ENCODE measurements at places on chromosomes 5 and 9.

- DNase-seq = no peak
These were observed 64.3 kb downstream of the NSG2 start for GRCh38 chr5:174109698-174110260.

GRCh38 chr9:15144622-15145061 is 162.4 kb downstream of the TTC39B start:
- no peak for DNase-seq

- DNase-seq = no peak
These were observed 81.3 kb downstream of the GADD45G start for GRCh38 chr9:89686126-89686525.

DNA sequence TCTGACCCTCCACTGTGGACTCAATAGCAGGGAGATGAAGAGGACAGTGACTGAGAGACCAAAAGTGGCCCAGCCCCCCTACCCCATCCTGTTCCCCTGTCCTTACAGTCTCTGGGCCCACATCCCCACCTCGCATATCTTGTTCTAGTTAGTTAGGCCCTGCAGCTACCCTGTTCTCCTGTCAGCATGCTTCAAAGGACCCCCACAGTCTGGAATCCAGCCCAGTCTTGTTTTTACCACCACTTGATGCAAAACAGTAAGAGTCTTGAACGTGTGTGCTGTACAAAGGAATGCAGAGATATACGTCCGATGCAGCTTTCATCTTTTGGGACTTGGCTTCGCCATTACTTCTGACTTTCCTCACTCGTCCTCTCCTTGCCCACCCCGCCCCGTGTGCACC is 12.2 kb upstream of the POMT1 start:
- no peak for DNase-seq

GRCh38 chr5:141882594-141883183 is 4.5 kb upstream of the PCDH1 start:
- DNase-seq = no peak

DNA sequence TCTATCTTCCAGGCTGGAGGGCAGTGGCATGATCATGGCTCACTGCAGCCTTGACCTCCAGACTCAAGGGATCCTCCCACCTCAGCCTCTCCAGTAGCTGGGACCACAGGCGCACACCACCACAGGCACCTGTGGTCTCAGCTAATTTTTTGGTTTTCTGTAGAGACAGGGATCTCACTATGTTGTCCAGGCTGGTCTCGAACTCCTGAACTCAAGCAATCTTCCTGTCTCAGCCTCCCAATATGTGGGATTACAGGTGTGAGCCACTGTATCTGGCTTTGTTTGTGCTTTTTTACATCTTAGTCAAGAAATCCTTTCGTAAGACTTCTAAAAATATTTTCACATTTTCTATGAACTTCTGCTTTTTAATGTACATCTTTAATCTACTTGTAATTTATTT is 116.9 kb downstream of the DENND1A start:
- no peak for DNase-seq

GRCh38 chr9:102499468-102499867 is 495.7 kb upstream of the CYLC2 start:
- DNase-seq = no peak

- no peak for DNase-seq
These were observed 230.7 kb downstream of the DEPDC1B start for GRCh38 chr5:60469286-60469685.

Data from central memory CD4-positive, alpha-beta T cell (primary cell).